NCI-H1417 (cell line): ENCODE measurements at places on chromosomes 11 and 22.
A peak's percentile ranks its signal among the peaks of the same experiment; 100 is the strongest.

DNA sequence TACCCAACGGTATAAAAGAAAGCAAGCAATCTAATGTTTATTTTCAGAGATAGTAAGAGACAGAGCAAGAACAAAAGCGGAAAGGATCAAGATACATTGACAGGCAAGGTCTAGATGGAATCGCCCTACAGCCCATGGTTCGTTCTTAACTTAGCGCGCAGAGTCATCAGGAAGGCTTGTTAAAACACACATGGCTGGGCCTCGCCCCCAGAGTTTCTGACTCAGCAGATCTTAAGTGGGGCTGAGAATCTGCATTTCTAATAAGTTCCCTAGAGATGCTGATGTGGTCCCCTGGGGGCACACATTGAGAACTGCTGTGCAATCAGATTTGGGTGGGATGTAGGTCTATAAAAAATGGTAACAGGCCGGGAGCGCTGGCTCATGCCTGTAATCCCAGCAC is 35.8 kb upstream of the CHRM4 start:
- DNase-seq, result no peak

GRCh38 chr11:93515441-93516025 is 27.7 kb downstream of the SMCO4 start:
- DNase-seq, result no peak

GRCh38 chr11:116342148-116342547 is 430.6 kb downstream of the BUD13 start:
- DNase-seq, result no peak

DNA sequence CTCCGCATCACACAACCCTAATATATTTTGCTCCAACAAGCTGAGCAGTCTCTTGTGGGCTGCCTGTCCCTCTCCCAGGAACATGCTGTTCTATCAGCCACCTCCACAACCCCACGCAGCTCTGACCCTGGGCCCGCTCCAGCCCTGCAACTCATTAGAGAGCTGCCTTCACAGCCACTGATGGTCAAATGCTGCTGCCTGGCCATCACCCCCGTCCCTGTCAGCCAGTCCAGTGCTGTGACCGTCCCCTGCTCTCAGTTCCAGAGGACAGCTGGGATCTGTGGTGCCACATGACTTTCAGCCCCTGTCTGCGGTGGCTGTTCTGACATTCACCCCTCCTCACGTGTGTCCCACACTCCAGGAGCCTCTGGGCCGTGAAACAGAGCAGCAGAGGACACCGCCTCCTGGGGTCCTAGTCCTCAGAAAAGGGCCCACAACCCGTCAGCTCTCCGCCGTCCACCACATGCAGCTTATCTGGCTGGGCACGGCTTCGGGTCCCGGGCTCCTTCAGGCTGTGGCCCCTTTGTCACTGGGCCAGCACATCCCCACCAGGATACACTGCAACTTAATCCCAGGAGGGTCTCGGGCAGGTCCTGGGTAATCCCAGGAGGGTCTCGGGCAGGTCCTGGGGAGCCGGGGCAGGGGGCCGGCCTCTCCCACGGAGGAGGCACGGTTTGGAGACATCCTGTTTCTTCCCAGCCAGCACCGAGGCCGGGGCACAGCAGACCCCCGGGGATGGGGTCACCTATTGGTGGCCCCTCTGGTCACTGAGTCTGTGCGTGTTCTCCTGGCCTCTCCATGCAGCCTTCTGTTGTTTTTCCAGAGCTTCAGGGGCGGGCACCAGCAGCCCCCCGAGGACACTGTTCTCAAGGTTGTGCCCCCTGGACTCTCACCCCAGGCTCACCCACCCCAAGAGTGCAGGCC is 15.1 kb downstream of the CRELD2 start:
- DNase-seq, result no peak

GRCh38 chr11:125387901-125388300 is 108.2 kb downstream of the FEZ1 start:
- DNase-seq, result no peak

- peak; percentile 5 for DNase-seq
Observed at GRCh38 chr22:49847751-49848689, 5.6 kb upstream of the ZBED4 start.
